Activated CD4-positive, alpha-beta T cell treated with anti-CD3 and anti-CD28 coated beads for 36 hours (primary cell): ENCODE measurements at places on chromosomes 13 and 19. TPM values are rescaled to one million over a fixed set of nuclear protein-coding genes. Genes with fewer than 3 reads are reported as not detected.

DNA sequence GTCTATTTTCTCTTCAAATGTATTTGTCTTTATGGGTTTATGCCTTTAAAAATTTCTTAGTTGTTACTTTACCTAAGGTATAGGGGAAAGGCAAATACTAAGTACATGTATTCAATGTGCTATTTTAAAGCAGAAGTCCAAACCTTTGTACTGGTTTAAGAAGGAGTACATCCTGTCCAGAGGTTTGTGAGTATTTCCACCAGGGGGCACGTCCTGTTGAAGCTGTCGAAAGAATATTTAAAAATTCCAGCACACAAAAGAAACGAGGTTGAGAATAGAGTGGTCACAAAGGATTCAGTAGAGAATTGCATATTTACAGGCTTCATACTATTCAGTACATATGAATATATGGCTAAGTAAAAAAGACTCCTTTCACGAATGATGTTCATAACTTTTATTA lies 59.8 kb downstream of the URI1 start:
- H3K27me3 ChIP-seq, result no peaks in the 10 kb centered on the region
- no peak for DNase-seq
- H3K36me3 ChIP-seq, result peaks cover 62% of the 10 kb centered on the region
- H3K27ac ChIP-seq, result no peak overlapping the region

GRCh38 chr19:55112777-55113569 lies 4.5 kb downstream of the PPP1R12C start:
- no peak overlapping the region for H3K4me3 ChIP-seq
- H3K27me3 ChIP-seq, result no peaks in the 10 kb centered on the region
- H3K27ac ChIP-seq, result no peak overlapping the region
- H3K4me1 ChIP-seq, result peaks cover 18% of the 10 kb centered on the region
- no peak for DNase-seq

- no peak for DNase-seq
- no peak overlapping the region for H3K27ac ChIP-seq
- no peak overlapping the region for H3K4me3 ChIP-seq
- H3K36me3 ChIP-seq, result no peaks in the 10 kb centered on the region
- H3K27me3 ChIP-seq, result no peaks in the 10 kb centered on the region
Observed at GRCh38 chr19:5873617-5874199, 3.4 kb upstream of the FUT5 start.

DNA sequence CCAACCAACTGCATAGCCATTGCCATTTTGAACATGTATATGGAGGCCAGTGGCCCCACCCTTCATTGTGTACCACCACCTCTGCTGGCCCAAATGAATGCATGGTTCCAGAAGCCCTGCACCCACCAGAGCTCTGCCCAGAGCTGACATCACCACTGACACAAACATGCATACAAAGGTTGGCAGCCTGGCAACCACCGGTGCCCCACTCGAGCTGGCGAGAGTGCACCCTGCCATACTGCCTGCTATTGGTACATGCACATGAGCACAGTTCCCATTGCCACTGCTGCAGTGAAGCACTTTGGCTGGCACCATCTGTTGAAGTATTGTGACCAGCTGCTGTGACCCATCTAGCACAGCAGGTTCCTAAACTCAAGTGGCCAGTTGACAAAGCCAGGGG lies 1564.9 kb downstream of the OLFM4 start:
- no peak overlapping the region for H3K27ac ChIP-seq
- H3K36me3 ChIP-seq, result no peaks in the 10 kb centered on the region
- H3K4me3 ChIP-seq, result no peak overlapping the region
- H3K4me1 ChIP-seq, result no peaks in the 10 kb centered on the region
- DNase-seq, result no peak
- H3K27me3 ChIP-seq, result no peaks in the 10 kb centered on the region

GRCh38 chr13:99496184-99497142 lies 4.8 kb upstream of the TM9SF2 start:
- peaks cover 5% of the 10 kb centered on the region for H3K36me3 ChIP-seq
- peak; percentile 85 for DNase-seq
- peak overlapping the region; percentile 98 for H3K27ac ChIP-seq
- no peaks in the 10 kb centered on the region for H3K27me3 ChIP-seq

ZNF135 gene
- total RNA-seq, result 1.3 TPM

GRCh38 chr19:6528544-6529121 lies 2.2 kb upstream of the TNFSF9 start:
- H3K27ac ChIP-seq, result no peak overlapping the region
- peaks cover 30% of the 10 kb centered on the region for H3K4me1 ChIP-seq
- DNase-seq, result no peak
- H3K4me3 ChIP-seq, result no peak overlapping the region
- peaks cover 29% of the 10 kb centered on the region for H3K27me3 ChIP-seq

- no peaks in the 10 kb centered on the region for H3K36me3 ChIP-seq
- H3K4me3 ChIP-seq, result no peak overlapping the region
- no peak overlapping the region for H3K27ac ChIP-seq
- DNase-seq, result no peak
Observed at GRCh38 chr13:43389573-43389972, 366.2 kb downstream of the DNAJC15 start.

FXYD5 gene
- total RNA-seq, result 358 TPM

- peaks cover 15% of the 10 kb centered on the region for H3K4me1 ChIP-seq
- H3K4me3 ChIP-seq, result no peak overlapping the region
- no peak for DNase-seq
- no peak overlapping the region for H3K27ac ChIP-seq
Observed at GRCh38 chr13:27978301-27978968, 9.3 kb upstream of the CDX2 start.

GRCh38 chr13:73519396-73520116 lies 460.8 kb downstream of the KLF5 start:
- no peak overlapping the region for H3K4me3 ChIP-seq
- no peaks in the 10 kb centered on the region for H3K27me3 ChIP-seq
- H3K4me1 ChIP-seq, result peaks cover 17% of the 10 kb centered on the region
- no peaks in the 10 kb centered on the region for H3K36me3 ChIP-seq
- no peak overlapping the region for H3K27ac ChIP-seq
- no peak for DNase-seq

ZNF20 gene
- 3.3 TPM for total RNA-seq

GRCh38 chr13:40662866-40663265 lies 3.6 kb downstream of the FOXO1 start:
- peak; percentile 58 for DNase-seq
- H3K4me3 ChIP-seq, result peak overlapping the region; percentile 91
- peak overlapping the region; percentile 98 for H3K27ac ChIP-seq
- peaks cover 53% of the 10 kb centered on the region for H3K4me1 ChIP-seq
- no peaks in the 10 kb centered on the region for H3K27me3 ChIP-seq

ZNF266 gene
- total RNA-seq, result 22.4 TPM

VSIG10L gene
- 4.6 TPM for total RNA-seq

DNA sequence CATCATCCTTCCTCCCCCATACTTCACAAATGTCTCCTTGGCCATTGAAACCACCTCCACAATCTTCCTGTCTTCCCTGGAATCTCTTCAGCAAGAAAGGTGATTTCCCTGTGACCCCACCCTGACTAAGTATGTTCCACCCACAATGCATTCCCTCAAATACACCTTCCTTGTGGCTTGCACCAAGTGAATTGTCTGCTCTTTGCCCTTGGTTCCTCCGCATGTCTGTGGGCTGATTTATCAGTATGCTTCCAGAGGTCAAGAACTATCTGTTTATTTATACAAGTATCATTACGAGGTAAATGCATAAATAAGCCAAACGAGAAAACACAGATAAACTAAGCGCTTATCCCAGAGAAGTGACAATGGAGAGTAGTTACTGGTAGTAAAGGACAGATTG lies 45.4 kb upstream of the POMP start:
- no peak overlapping the region for H3K4me3 ChIP-seq
- peaks cover 2% of the 10 kb centered on the region for H3K27me3 ChIP-seq
- DNase-seq, result no peak

DNA sequence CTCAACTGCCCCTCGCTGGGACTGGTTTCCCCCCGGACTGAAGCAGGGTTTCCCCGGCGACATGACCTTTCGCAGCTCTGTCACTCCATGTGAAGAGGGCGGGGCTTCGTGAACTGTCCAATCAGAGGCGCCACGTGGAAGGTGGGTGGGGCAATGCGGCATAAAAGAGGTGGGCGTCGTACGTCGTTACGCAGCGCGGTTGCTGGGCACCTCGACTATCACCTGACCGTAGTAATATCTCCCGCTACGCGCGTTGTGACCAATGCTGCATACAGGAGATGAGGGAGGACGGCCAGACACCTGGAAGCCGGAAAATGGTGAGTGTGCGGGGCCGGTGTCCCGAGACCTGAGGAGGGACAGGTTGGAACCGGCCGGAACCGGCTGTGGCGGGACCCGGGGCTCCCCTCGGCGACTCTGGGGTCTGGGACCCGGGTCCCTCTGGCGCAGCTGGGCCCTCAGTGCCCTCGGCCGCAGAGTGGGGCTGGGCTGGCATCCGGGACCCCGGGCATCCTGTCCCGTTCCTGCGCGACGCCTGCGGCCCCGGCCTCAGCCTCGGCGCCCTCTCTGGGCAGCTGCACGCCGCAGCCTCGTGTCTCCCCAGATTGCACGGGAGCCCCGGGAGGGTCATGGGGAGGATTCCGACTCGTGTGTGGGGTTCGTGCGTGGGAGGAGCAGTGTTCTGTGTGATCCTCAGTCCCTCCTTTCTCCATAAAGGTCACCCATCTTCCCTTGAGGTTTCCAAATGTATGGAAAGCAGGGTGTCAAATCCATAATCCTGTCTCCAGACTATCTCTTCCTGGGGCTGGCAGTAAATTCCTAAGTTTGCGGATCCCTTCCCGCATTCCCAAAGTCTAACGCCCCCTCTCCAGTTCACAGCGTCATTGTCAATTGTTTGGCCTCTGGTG lies 32.2 kb downstream of the ZNF136 start:
- H3K4me1 ChIP-seq, result peaks cover 33% of the 10 kb centered on the region
- peaks cover 72% of the 10 kb centered on the region for H3K36me3 ChIP-seq
- peaks cover 5% of the 10 kb centered on the region for H3K27me3 ChIP-seq
- DNase-seq, result peak; percentile 91
- H3K4me3 ChIP-seq, result peak overlapping the region; percentile 78
